ENCODE measurements at places on chromosomes 6 and 20.

GRCh38 chr20:11766961-11767360 lies 150.7 kb upstream of the BTBD3 start:
- no peak for DNase-seq

GRCh38 chr6:9401960-9402359 lies 966.6 kb upstream of the SLC35B3 start:
- DNase-seq, result no peak

DNA sequence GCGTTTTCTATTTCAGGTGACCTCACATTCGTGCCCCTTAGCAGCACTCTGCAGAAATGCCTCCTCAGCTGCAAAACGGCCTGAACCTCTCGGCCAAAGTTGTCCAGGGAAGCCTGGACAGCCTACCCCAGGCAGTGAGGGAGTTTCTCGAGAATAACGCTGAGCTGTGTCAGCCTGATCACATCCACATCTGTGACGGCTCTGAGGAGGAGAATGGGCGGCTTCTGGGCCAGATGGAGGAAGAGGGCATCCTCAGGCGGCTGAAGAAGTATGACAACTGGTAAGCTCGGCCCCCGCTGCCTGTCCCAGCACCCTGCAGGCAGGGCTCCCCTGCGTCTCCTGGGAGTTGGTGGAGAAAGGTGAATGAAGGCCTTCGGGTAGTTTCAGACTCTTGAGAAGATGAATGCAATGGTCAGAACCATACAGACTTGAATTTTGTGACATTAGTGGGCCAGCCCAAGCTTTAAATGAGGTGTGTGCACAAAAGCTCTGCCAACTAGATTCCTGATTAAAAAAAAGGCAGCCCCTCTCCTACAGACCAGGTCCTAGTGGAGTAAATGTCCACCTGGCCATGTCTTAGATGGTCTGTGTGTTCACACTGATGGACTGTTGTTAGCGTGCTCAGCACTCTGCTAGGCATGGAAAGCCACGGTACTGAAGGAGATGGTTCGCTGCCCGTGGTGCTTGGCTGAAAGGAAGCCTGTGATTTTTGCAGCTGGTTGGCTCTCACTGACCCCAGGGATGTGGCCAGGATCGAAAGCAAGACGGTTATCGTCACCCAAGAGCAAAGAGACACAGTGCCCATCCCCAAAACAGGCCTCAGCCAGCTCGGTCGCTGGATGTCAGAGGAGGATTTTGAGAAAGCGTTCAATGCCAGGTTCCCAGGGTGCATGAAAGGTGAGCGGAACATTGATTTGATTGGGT lies 708 bp downstream of the PCK1 start:
- DNase-seq, result no peak

DNA sequence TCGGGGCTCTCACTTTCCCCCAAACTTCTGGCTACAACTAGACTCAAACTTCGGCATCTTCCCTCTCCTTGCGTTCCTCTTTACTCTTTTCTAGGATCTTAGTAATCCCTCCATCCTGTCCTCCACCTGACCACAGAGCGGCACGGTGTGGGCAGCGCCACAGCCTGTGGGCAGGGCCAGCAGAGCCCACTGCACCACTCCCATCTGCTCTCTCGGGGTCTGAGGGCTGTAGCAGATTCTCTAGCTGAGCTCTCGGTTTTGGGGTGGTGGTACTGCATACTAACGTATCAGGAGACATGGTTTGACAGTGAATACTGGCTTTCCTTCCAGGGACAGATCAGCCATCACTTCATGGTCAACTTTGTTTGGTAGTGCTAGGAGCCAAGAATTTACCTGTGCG lies 57.4 kb downstream of the EZR start:
- DNase-seq, result no peak

- no peak for DNase-seq
Observed at GRCh38 chr20:1777476-1777820, 117.8 kb upstream of the SIRPA start.

- no peak for DNase-seq
Observed at GRCh38 chr6:100138346-100139022, 144.5 kb upstream of the MCHR2 start.

- DNase-seq, result no peak
Observed at GRCh38 chr20:45444050-45444449, 25.5 kb upstream of the WFDC2 start.

GRCh38 chr6:42505385-42505718 lies 53.6 kb upstream of the TRERF1 start:
- DNase-seq, result no peak

DNA sequence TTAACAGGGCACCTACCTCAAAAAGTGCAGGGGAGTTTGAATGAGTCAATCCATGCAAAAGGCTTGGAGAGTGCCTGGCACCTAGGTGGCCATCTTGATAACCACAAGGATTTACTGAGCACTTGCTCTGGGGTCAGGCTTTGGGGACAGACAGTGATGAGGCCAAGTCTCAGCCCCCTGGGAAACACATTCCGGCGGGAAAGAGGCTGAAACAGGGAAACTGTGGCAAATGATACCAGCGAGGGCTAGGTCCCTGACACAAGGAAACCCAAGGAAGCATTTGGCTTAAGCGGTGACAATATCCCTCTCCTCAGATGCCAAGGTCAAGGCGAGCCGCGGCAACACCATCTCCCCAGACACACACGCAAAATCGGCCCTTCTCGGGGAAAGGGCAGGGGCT lies 527 bp upstream of the DOK5 start:
- DNase-seq, result no peak

- DNase-seq, result no peak
Observed at GRCh38 chr20:62200491-62201172, 17.8 kb downstream of the MTG2 start.

GRCh38 chr20:55488593-55488992 lies 516.7 kb downstream of the CBLN4 start:
- DNase-seq, result no peak

Measured in activated CD8-positive, alpha-beta memory T cell treated with anti-CD3 and anti-CD28 coated beads for 1 hour (primary cell).